ENCODE measurements at places on chromosomes 12 and 14.
A peak's percentile ranks its signal among the peaks of the same experiment; 100 is the strongest.

GRCh38 chr12:115813256-115813655 lies 464.2 kb downstream of the MED13L start:
- no peak for DNase-seq

- no peak for DNase-seq
These were observed 71.8 kb downstream of the MYRFL start for GRCh38 chr12:69896653-69897381.

DNA sequence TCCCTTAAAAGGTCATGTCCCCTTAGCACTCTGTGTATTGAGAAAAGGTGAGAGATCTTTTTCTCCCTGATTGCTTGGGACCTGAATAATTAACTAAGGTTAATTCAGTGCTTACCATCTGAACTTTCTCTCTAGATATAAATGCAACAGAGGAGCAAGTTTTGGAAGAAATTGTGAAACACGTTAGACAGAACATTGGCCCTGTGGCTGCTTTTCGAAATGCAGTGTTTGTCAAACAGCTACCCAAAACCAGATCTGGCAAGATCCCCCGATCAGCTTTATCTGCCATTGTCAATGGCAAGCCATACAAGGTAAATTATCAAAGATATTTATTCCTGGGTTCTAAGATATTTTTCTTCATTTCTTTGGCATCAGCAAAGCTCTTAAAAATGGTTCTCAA lies 175.5 kb downstream of the ACSS3 start:
- no peak for DNase-seq

DNA sequence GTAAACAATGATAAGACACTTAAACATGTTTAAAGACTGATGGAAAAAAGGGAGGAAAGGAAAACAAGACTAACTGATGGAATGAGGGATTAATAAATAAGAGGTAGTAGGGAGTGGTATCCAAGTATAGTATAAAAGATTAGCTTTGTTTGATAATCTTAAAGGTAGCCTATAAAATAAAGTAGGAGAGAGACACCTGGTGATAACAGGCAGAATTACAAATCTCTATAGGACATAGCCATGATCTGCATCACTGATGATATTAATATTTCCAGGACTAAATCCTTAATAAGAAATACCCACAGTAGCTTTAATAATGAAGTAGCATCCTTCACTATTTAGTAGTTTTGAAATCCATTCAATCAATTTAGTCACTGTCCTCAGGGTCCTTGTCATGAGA lies 30.4 kb downstream of the DLGAP5 start:
- peak; percentile 57 for DNase-seq

Measured in suppressor macrophage treated with lipopolysaccharide for 4 hours (primary cell).